ENCODE measurements at places on chromosomes 1 and 21.

DNA sequence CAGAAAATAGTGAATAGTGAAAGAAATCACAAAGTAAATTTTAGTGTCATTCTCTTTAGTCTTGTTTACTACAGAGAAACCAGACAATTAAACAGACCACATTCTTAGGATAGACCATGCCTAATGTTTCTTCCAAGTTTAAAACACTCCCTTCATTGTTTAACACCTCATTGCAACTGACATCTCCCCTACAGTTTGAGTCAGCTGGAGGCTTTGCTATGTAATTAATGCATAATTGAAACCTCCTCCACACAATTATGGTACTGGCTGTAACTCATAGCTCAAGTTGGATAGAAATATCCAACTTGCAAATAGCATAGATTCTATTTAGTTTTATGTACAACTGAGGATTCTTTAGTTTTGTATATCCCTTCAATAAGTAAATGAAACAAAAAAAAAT lies 35.2 kb upstream of the B3GALT2 start:
- DNase-seq, result no peak

DNA sequence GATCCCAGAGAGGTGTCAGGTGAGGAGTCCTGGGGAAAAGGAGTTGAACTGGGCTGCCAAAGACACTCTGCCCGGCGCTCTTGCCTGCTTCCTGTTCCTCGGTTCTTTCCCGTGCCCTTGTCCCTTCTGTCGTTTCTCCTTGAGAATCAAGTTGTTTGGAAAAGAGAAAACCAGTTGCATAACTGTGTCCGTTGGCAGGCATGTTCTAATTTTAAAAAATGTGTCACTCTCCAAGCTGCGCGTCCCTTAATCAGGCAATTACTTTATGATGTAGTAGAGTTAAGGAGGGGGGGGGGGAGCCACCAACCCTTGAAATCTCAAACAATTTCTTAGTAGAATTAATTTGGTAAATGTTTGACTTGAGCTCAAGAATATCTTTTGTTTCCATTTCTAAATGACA lies 105.9 kb upstream of the IGSF21 start:
- no peak for DNase-seq

DNA sequence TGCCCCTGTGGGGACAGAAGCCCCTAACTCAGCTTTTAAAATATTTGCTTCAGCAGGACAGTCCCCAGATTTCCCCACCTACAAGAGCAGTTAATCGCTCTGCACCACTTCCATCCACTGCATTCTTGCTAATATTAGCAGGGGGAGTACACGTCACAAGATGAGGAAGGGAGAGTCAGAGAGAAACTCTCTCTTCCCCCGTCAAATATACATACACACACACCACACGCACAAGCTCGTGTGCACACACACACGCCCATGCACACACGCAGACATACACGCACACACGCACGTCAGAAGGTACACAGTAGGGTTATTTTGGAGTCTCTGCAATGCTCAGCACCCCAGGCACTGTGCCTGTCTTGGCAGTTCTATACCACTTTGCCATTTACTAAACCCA lies 2.1 kb downstream of the CLCA1 start:
- no peak for DNase-seq

DNA sequence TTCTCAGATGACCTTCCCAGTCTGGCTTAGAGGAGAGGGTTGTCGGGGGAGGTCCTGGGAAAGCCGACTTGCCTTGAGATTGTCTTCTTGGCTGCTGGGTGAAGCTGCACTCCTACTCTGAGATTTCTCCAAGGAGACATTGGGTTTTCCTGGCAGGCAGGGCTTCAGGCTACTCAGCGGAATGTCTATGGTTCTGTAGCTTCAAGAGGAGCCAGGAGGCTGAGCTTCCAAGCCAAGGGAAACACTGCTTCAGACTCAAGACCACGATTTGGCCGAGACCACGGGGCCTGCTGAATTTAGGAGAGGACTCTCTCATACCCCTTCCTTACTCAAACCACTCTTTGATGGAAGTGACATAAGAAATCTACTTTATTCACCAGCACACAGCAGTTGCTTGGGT lies 67.8 kb downstream of the NTMT2 start:
- DNase-seq, result no peak

GRCh38 chr1:9010781-9011323 lies 15.4 kb downstream of the SLC2A7 start:
- no peak for DNase-seq

- no peak for DNase-seq
Measured at GRCh38 chr1:234842726-234843641, 233.0 kb upstream of the IRF2BP2 start.

- DNase-seq, result no peak
Measured at GRCh38 chr1:174534789-174535188, 87.0 kb downstream of the GPR52 start.

GRCh38 chr1:152162792-152163463 lies 3.9 kb upstream of the RPTN start:
- peak; percentile 57 for DNase-seq

DNA sequence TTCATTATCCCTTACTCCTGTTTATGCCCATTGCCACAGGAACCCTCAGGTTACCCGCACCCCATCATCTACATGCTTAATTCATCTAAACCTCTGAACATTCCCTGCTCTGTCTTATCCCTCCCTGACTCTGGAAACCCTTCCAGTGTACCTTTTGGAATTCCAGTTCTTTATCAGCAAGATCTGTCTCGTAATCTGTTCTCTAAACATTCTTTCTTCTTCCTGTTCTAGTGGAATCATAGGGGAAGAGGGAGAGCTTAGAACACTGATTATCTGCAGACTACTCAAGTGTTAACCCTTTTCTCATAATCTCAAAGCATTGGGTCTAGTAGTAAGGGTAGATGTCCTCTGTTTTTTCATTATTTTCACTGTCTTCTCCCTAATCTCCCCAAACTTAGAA lies 159.8 kb downstream of the PIK3R3 start:
- DNase-seq, result no peak

DNA sequence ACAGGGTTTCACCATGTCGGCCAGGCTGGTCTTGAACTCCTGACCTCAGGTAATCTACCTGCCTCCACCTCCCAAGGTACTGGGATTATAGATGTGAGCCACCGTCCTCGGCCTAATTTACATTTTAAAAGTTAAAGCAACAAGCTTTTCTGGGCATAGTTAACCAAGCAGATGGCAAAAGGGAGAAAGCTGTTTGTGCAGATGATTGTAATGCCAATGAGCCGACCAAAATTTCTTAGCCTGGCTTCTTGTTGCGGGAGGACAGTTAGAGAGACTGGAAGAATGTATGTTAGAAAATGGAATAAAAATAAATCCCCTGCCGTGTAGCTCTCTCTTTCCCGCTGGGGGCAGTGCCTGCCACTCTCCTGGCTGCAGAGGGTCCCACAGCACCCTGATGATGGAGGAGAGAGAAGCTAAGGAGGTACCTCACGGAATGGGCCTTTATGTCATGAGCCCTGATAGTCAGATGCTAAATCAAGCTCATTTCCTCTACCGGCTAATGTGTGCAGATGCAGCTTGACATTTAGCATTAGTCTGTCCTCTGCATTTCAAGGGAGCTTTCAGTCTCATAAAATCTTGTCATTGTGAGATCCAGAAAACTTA lies 87.2 kb downstream of the HHAT start:
- DNase-seq, result no peak

DNA sequence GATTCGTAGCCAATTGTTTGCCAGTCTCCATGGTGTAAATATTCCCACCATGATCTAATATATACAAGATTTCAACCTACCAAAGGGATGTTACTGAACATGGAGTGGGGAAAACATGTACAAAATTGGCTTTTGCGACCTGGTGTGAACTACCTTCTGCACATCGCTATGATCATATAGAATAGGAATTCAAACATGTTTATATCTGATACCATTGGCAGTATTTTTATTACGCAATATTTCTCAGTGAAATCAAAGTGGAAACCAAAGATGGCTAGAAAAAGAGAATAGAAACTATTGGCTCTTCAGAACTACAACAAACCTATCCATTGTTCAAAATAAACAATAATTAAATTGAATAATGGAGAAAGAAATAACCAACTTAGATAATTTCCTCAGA lies 285.1 kb downstream of the TPR start:
- no peak for DNase-seq

GRCh38 chr1:73803380-73803779 lies 394.6 kb downstream of the LRRIQ3 start:
- DNase-seq, result no peak

DNA sequence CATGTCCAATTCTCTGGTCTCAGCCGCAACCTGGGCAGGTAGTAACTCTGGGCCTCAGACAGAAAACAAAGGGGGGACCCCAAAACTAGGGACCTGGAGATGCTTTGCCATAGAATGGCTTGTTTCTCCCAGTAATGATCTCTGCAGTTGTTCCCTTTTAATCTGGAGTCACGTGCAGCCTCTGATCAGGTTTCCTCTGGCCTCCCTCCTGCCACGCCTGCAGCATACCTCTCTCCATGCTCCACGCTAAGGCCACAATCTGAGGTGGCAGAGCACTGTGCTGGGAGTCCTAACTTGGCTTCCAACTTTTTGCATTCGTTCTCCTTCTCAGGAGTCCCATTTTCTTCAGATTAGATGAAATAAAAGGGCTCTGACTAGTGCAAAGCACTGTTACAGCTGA lies 1.9 kb downstream of the PABPC4 start:
- DNase-seq, result no peak

- no peak for DNase-seq
Measured at GRCh38 chr1:55153031-55153430, 62.1 kb downstream of the USP24 start.

DNA sequence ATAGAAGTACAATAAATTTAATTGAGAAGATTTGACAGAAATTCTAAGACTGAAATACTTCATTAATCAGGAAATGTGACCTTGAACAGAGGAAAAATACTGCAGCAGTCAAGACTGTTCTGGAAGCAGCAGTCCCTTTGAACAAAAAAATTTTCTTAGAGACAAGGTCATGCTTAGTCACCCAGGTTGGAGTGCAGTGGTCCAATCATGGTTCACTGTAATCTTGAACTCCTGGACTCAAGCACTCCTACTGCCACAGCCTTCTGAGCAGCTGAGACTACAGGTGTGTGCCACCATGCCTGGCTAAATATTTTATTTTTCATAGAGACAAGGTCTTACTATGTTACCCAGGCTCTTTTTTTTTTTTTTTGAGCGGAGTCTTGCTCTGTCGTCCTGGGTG lies 1.9 kb upstream of the CCDC30 start:
- no peak for DNase-seq

DNA sequence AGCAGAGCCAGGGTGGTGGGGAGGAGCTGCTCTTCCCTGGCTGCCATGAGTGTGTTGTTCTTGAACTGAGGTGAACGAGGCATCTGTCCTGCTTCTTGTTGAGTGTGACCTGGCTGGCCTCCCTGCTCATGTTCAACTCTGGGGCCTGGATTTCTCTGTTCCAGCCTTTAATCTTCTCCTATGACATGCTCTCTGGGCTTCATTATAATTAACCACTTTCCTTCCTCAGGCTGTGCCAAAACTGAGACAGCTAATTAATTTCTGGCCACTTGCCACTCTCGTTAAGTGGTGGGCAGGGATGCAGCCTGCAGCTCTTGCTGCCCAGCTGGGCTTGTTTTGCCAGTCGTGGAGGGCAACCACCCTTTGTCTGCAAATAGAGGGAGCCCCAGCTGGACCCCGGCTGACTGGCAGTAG lies 23.3 kb downstream of the OPRD1 start:
- DNase-seq, result no peak

GRCh38 chr1:93763704-93764365 lies 82.2 kb upstream of the BCAR3 start:
- DNase-seq, result no peak

DNA sequence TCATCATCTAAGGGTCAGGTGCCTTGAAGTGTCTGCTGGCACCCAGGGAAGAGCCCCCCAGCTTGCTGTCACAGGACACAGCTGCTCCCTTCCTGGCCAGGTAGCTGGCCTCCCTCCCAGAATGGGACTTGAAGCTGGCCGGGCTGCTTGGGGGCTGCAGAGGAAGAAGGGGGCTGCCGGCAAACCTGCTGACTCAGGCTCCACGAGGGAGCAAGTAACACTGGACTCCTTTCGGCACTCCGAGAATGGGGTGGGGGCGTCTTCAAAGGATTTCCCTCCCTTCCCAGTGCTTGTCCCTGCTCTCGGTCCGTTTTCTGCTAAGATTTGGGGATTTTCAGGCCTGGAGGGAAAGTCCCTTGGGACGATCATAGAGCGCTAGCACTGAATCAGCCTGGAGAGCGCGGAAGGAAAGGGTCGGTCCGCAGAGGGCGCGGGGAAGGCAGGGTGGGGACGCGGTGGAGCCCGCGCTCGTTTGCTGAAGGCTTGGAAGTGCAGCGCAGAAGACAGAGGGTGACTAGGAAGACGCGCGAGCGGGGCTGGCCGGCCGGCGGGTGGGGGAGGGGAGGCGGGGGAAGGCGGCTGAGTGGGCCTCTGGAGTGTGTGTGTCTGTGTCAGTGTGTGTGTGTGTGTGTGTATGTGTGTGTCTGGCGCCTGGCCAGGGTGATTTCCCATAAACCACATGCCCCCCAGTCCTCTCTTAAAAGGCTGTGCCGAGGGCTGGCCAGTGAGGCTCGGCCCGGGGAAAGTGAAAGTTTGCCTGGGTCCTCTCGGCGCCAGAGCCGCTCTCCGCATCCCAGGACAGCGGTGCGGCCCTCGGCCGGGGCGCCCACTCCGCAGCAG lies at the start of gene CSF1:
Gene CSF1, plus strand, starts transcription at position 727 of the 840 bp plus-strand sequence. CDS start 175 bp downstream, outside the sequence.
- peak; percentile 86 for DNase-seq

DNA sequence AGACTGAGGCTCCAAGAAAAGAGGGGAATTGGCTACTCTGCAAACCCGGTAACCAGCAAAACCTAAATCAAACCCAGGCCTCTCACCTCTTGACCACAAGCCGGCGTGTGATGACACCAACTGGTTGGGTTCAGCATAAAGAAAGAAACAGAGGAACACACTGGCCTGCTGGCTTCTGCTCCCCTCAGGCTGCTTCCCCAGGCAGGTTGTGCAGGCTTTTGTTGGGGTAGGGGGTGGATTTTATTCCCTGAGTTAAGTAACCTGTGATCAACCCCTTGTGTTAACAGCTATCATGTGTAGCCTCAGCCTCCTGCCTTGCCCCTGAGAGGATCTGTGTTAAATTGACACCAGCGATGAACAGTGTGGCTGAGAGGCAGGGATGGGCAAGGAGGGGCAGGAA lies 111.6 kb upstream of the ZBTB40 start:
- DNase-seq, result no peak

Measured in AG09319 (cell line).